Stimulated activated CD8-positive, alpha-beta memory T cell treated with anti-CD3 and anti-CD28 coated beads, Interleukin-15, amount 100 ng/mL, for 48 hours (primary cell): ENCODE measurements at places on chromosomes 3 and 15.

DNA sequence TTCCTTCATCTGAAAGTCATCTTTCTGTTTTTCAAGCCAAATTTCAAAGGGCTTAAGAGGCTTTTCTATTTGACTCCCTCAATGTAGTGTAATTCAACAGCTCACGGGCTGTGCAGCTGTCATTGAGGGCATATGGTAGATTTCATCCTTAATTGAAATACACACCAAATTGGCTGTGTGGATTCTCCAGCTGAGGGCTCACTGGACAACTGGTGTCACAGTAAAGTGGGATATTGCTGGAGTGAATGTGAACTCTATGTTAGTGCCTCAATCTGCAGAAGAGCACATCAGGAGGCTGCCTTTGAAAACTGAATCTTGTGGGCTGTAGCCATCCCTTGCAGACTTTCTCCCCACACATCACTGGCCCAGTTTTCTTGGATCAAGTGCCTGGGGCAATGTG lies 120.1 kb downstream of the GALK2 start:
- no peak for DNase-seq

GRCh38 chr3:150823277-150823676 lies 60.3 kb upstream of the SIAH2 start:
- DNase-seq: no peak

DNA sequence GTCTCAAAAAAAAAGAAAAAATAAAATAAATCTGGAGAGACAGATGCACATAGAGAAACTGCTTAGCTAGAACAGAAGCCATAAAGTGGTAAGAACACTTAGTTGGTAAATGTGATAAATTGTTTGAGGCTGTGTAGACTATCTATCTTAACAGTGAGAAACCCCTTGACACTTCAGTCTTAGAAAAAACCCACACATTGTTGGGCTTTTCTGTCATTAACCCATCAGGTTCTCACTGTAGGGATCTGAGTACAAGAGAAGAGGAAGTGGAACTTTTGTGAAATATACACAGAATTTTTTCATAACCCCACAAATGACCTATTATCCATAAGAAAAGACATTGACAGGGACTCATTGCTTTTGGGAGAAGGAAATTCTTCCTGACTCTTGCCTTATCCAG lies 24.4 kb downstream of the TP63 start:
- no peak for DNase-seq

GRCh38 chr15:79562899-79563298 lies 130.8 kb downstream of the MINAR1 start:
- DNase-seq: no peak

DNA sequence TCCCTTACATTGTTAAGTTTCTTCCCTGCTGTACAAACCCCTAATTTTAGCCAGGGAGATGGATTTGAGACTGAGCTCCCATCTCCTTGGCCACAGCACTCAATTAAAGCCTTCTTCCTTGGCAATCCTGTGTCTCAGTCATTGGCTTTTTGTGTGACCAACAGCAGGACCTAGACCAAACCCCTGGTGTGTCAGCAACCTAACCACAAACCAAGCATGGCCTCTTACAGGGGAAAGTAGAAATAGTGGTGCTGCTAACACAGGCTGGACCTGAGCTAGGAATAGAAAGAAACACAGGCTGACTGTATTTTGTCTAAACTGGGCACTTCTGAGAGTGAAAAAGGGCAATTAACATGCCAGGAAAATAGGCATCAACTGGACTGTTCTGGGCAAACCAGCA lies 37.9 kb downstream of the PPCDC start:
- no peak for DNase-seq

DNA sequence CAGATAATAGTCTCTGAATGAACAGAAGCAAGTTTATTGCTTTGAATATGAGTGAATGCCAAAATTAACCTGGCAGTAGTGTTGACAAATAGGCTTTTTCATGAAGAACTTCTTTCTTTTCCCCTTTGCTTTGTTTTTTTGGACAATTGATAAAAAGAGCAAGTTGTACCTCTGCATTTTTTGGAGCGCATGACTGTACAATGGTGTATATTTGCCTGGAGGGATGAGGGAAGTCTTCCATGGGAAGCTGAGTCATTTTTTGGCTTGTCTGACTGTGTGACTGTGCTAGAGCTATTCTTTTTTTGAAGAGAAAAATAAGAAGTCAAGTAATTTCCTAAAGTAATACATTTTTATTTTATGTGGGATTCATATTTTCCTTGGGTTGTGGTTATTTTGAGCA lies 186.9 kb downstream of the KLHL25 start:
- no peak for DNase-seq

GRCh38 chr15:35673093-35673684 lies 127.2 kb upstream of the DPH6 start:
- DNase-seq: no peak

DNA sequence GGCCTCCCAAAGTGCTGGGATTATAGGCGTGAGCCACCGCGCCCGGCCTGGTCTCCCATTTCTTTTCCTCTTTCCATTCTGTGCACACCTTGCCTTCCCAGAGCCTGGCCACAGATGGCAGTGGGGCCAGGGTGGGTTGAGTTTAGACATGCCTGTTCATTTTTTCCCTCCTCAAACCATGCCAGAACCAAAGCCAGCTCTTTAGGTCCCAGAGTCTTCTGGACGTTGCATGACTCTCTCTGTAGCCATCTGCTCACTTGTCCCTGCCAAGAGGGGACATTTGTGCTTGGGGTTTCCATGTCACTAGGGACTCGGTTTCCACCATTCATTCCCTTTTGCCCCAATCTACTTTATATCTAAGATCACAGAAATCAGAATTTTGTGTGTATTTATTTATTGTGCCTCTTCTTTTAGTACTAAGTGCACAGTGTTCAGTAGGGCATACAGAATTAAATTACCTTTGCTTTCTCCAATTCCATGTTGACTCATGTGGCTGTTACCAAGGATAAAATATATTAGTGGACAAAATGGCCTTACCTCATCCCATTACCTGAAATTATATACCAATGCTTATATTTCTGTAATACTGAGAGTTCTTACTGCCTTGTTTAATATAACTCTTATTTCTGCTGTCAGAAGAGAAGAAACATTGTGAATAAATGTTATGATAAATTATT lies 49.6 kb downstream of the USP13 start:
- DNase-seq: no peak

DNA sequence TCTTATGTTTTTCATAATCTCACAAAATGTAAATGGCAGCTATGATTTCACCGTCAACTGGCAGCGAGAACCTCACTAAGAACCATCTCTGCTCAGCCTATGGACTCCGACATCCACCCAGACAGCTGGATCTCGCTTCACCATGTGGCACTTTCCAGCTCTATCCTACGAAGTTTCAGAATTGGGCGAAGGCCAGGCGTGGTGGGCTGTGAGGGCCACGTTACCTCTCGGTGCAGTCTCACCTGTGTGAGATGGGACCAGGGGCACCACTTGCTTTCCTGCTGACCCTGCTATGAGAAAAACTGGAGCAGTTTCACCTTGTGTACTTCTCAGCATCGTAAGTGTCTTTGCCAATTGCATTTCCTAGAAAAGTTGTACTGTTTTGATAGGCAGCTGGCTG lies 32.3 kb downstream of the CHDH start:
- no peak for DNase-seq

- DNase-seq: no peak
Observed at GRCh38 chr3:25817107-25817506, 27.2 kb downstream of the OXSM start.

- DNase-seq: no peak
Observed at GRCh38 chr3:150870406-150870805, 34.8 kb downstream of the MINDY4B start.

DNA sequence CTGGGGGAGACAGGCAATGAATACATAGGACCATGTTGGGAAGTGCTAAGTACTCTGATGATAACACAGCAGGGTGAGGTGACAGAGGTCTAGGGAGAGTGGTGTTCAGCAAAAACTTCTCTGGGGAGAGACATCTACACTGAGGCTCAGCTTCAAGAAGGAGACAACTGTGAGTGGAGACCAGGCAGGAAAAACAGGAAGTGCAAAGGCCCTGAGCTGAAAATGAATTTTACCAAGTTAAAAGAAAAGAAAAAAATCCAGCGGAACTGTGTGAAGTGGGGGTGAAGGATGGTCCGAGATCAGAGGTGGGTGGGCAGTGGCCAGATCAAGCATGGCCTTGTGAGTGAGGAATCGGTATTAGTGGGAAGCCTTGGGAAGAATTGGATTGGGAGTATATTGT lies 110.1 kb upstream of the CLSTN2 start:
- DNase-seq: no peak

DNA sequence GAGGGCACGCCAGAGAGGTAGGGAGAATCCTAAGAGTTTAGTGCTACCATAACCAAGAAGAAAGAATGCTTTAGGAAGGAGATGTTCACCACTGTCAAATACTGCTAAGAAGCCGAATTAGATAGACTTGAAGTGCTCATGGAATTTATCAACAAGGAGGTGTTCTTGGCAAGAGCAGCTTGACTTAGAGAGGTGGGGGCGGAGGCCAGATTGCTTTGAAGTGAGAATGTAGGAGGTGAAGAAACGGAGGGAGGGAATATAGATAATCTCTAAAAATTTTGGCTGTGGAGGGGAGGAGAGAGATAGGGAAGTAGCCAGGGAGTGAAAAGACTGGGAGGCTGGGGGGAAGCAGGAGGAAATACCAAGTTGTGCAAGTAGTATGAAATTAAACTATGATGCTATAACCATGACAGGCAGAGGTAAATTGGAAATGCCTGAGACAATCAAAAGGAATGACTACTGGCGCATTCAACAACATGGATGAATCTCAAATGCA lies 35.5 kb downstream of the GADL1 start:
- DNase-seq: no peak

DNA sequence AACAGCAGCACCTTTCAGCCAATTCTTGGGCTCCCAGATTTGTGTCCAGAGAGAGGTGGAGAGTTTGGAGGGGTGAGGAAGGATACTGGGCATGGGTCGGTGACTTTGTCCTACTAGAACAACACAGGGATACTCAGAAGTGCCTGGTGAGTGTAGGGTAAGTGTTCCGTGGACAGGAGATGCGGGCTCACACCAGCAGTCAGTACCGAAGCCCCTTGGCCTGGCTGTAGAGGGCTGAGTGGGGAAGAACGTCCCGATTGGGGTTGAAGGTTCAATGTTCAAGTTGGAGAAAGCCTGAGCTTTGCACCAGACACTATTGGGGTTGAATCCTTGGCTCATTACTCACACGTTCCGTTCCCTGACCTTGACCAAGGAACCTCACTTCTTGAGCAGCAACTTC lies 40.8 kb upstream of the SLC6A11 start:
- no peak for DNase-seq

DNA sequence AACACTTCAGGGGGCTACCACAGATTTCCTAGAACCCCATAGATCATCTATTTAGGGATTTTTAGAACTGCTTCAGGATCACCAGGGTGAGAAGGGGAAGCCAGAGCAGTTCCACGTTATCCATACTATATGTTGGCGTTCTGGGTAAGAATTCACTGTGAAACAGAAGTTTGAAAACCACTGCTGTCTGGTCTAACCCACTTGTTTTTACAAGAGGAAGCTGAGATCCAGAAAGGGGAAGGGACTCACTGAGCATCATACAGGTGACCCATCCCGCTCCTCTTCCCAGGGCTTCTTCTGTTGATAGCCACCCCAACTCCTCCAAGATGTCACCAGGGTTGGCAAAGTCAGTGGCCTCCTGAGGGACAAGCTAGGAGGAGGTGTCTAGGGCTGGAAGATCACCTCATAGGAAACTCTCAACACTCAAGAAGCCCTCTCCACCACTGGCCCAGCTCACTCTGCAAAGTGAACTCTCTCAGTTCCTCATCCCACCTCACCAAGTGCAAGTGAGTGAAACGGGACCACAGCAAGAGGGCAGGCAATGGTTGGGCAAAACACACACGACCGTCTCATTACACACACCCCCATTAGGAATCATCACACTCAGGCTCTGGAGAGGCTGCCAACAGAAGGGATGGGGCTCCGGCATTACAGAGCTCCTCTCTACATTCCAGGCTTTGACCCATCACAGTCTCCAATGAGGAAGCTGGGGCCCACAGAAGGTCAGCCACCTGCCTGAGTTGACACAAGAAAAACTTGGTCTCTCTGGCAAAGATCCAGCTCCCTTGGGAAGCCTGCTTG lies 1.8 kb downstream of the DAPK2 start:
- no peak for DNase-seq

- no peak for DNase-seq
Observed at GRCh38 chr15:100919481-100920405, 586 bp downstream of the LRRK1 start.

DNA sequence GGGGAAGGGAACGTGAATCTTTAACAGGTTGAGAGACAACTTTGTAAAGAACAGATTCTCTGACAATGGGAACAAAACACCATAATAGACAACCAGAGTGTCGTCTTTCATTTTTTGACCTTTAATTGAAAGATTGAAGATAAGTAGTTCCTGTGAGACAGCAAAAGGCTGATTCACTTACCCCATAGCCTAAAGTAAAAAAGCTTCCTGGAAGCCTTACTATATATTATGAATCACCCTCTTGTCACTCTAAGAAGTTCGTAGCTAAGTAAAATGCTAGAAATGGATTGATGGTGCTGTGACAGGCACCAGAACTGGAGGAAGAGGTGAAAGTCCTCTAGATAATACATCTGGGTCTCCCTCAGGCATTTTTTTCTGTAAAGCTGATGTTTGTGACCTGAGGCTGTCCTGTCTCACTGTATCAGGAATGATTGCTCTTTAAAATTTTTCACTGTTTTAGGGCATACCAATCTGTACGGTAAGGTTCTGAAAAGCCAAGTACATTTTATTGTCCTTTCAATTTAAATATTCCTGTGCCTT lies 824.6 kb upstream of the SEMA6D start:
- DNase-seq: no peak

GRCh38 chr3:131716007-131716406 lies 213.2 kb upstream of the MRPL3 start:
- DNase-seq: no peak

DNA sequence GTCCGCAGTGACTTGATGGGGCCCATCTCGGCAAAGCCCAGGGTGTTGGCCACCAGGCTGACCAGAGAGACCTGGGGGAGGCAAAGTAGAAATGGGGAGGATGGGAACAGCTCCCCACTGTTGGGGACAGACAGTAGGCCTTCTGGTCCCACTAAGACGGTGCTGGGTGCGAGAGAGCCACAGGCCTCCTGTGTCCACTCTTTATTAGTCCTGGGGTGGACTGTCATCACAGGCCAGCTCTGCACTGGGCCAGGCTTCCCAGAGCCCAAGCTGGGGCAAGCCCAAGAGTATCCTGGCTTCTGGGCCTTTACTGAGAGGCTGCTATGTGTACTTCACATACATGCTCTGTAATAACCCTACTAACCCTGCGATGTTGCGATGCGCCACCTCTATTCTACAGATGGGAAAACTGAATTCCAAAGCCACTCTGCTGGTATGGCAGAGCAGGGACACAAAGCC lies 66.4 kb downstream of the EXOG start:
- no peak for DNase-seq

DNA sequence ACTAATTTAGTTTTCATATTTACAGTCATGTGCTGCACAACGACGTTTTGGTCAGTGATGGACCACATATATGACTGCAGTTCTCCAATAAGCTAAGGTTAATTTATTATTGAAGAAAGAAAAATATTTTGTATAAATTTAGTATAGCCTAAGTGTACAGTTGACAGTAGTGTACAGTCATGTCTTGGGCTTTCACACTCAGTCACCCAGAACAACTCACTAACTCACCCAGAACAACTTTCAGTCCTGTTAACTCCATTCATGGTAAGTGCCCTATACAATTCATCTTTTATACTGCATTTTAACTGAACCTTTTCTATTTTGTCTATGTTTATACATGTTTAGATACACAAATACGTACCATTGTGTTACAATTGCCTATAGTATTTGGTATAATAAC lies 3.8 kb upstream of the GABRR3 start:
- no peak for DNase-seq

- no peak for DNase-seq
Observed at GRCh38 chr3:25433868-25434267, 5.8 kb downstream of the RARB start.
